ENCODE measurements at places on chromosomes 3 and 15. TPM values are rescaled to one million over a fixed set of nuclear protein-coding genes. Genes with fewer than 3 reads are reported as not detected.
A peak's percentile ranks its signal among the peaks of the same experiment; 100 is the strongest.

GRCh38 chr3:50316657-50317242 lies 5.8 kb downstream of the HYAL2 start:
- no peak for DNase-seq

DNA sequence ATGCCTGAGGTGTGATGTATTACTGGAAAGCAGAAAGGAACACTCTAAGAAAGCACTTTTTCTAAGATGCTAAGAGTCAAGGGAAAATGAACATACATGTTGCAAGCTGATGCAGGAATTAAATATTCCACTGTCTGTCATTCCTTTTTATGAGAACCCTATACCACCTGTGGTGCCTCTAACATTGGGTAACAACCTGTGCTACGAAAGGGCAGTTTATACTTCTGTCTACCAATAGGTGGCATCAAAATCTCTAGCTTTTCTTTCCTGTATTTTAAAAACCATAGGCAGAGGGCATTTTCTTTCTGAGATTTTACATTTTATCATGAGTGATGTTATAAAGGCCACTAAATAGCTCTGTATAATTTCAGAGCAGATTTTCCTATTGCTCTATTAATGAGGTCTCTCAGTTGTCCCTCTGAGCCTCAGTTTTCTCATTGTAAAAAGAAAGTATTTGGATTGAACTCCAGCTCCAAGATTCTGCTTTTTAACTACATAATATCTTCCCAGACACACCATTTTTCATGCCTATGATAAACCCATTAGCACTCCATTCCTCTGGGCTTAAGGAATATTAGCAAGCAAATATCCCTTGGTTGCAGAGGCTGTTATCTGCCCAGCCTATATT lies 3.5 kb upstream of the CPNE4 start:
- no peak for DNase-seq

DNA sequence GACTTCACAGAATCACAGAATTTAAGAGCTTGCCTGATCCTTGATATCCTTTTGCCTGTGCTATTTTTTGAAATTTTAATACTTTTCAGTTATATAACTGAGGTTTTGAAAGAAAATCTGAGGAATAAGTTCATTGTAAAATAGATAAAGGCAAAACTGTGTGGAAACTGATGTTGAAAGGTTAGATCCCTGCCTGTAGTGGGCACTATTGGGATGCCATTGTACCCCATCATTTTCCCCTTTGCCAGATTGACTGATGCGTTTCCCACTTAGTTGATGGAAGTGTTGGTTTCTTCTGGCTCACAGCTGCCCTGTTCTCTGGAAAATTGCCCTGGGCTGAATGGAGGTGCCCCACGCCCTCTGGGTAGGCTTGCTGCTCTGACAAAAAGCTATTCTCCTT lies 387.9 kb downstream of the RBMS3 start:
- no peak for DNase-seq

DNA sequence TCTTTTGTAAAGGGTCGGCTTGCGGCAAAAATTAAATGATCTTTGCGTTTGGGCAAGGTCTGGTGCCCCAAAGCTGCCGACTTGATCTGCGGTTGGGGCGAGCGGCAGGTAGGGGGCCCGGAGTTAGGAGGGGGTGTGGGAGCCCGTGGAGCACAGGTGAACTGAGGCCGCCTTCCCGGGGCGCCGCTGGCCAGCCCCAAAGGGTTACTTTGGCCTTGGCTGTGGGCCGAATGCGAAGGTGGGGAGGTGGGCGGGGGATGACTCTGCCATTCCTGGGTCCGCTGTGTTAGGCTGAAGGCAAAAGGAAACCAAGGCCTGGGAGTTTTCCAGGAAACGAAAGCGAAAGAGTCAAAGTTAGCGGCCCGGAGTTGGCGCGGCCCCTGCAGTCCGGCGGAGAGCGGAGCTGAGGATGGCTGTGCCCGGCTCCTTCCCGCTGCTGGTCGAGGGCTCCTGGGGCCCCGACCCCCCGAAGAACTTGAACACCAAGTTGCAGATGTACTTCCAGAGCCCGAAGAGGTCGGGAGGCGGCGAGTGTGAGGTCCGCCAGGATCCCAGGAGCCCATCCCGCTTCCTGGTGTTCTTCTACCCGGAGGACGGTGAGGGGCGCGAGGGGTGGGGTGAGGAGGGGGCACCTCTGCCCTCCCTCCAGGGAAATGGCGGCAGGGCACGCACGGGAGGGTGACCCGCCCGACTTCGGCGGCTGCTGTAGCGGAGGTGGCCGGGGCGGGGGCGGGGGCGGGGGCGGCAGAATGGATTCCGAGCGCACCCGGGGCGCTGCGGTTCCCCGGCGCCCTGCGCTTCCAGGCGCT lies at the start of gene PARP14:
Gene PARP14 (plus strand): TSS at position 365 of the 809 bp plus-strand sequence. CDS start 45 bp downstream, at position 410.
- DNase-seq, result peak; percentile 64

- peak; percentile 82 for DNase-seq
These were observed 54.8 kb downstream of the ZBTB20 start for GRCh38 chr3:115092220-115092791.

- DNase-seq, result peak; percentile 83
These were observed 46.3 kb downstream of the GABRG3 start for GRCh38 chr15:27017168-27017809.

DNA sequence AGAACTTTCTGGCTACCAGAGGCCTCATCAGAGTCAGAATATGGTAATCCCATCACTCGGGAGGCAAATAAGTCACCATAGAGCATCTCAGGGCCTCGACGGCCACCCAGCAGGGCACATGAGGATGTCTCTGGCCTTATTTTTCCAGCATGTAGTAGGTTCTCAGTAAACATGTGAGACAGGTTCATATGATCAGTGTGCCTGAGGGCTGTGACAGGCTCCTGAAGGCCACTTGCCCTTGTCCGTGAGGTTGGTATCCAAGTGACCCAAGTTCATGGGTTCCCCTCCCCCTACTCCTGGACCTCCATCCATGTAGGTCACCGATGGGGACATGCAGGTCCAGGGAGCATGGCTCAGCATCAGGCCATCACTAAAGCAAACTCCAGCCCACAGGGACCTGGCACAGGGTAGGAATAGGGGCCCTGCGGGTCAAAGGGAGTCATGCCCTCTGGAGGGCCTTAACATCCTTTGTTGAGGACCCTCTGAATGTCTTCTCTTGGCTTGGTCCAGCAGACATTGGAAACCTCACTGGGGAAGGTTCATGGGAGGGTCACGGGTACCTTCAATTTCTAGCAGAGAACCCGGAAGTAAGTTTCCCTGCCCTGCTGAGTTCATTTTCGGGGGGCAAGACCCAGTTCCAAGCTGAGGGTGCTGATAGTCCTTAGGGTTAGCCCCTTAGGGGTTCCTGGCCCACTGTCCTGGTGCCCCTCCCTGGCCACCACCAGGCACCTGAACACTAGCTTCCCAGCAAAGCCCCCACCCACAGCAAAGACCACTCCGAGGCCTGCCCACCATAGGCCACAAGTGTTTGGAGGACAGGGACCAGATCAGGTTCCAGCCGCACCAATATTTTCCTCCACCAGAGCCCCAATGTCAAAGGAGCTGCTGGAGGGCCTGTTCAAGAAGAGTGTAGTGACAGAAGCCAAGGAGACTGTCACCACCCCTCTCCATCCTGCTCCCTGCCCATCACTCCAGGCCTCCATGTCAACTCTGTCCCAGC lies 61.1 kb downstream of the ZNF445 start:
- peak; percentile 9 for DNase-seq

- no peak for DNase-seq
These were observed 97.4 kb upstream of the KLF13 start for GRCh38 chr15:31228980-31229826.

- no peak for DNase-seq
These were observed 38.8 kb downstream of the LMCD1 start for GRCh38 chr3:8540456-8540855.

The ZPLD1 gene
- polyA plus RNA-seq, result 0.44 TPM

The RAB7A gene
- 152 TPM for polyA plus RNA-seq

The EPHA6 gene
- polyA plus RNA-seq, result 33.0 TPM
